GM12878 (cell line): ENCODE measurements at places on chromosomes 2 and 18.

- no peak for DNase-seq
Observed at GRCh38 chr2:128798502-128799283, 480.0 kb upstream of the HS6ST1 start.

- no peak for DNase-seq
Observed at GRCh38 chr18:77012806-77013541, 119.6 kb downstream of the MBP start.

DNA sequence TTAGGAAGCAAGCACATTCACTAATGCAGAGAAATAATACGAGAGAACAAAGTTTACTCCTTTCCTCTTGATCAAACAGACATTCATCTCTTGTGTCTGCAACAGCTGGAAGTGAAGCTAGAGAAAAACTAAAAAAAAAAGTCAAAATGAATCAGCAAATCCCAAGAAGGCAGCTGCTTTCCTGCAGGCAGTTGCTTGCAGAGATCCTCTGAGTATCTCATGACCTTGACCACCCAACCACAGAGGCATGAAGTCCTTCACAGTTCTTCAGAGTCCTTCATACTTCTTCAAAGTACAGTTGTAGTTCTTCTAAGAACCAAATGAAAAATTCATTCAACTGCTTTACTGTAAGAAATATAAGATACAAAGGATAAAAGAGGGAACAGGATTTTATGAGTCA is 97.2 kb upstream of the ACVR1C start:
- DNase-seq = no peak

GRCh38 chr2:75870133-75870532 is 159.4 kb upstream of the GCFC2 start:
- DNase-seq = no peak

- DNase-seq = no peak
Observed at GRCh38 chr2:239693330-239693729, 292.5 kb upstream of the HDAC4 start.

DNA sequence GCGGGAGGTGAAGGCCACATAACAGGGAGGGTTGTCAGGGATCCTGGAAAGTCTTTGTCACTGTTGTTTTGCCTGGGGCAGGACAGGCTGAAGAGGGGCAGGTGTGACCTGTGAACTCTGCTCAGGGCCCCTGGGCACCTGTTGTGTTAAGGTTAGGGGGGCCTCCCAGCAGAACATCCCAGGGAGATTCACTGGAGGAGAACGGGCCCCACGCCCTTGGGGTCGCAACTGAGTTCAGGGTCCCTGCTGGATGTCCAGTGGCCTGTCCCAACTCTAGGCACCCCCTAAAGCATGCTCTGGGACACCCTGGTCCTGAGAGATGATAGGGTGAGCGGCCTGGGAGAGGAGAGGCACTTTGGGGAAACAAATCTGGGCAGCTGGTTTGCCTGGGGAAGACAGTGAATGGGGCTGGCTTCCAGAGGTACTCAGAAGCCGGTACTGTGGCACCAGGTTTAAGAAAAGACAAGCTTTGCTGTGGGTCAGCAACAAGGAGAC is 22.9 kb downstream of the GPR35 start:
- no peak for DNase-seq

- DNase-seq = no peak
Observed at GRCh38 chr2:15693926-15694588, 102.4 kb downstream of the DDX1 start.

DNA sequence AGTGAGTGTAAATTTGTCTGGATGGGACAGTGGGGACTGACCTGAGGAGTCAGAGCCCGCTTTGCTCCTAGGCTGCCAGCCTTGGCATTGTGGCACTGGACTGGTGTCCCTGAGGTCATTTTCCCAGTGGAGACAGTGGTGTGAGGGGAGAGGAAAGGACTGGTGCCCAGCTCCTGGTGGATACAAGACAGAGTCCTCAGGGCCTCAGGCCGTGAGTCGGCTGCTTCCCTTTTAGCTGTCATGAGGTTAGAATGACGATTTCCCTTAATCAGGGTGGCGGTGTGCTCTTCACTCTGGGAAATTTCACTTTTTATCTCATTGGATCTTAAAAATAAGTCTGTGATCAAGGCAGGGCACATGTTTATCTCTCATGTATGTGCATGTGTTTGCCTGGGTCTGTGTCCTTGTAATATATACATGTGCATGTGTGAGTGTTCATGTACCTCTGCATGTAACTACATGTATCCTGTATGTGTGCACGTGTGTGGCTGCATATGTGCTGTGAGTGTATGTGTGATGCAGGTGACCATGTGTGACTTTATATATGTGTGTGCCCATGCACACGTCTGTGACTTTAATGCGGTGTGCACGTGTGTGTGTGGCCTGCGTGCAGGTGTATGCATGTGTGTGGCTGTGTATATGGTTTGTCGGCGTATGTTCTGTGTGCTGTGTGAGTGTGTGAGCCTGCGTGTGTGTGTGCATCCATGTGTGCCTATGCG is 55.7 kb downstream of the GLI2 start:
- no peak for DNase-seq

- DNase-seq = no peak
Observed at GRCh38 chr2:75222527-75222926, 23.2 kb upstream of the TACR1 start.

DNA sequence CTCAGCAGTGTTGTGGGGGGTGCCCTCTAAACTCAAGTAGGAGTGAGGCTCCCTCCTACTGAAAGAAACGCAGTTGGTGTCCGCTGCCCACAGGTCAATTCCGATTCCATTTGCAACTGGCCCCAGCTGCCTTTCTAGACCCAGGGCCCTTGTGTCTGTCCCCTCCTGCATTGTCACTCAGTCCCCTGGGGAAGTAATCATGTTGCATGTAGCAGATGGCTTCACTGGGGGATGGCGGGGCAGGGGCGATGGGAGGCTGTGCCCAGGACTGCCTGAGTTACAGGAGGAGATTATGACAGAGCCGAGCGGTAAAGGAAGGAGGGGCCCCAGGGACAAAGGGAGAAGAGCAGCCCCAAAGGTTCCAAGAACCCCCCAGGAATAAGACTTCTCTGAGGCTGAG is 62.5 kb upstream of the SH3RF3 start:
- DNase-seq = no peak

GRCh38 chr2:24045511-24046508 is 1.4 kb downstream of the WDCP start:
- no peak for DNase-seq

DNA sequence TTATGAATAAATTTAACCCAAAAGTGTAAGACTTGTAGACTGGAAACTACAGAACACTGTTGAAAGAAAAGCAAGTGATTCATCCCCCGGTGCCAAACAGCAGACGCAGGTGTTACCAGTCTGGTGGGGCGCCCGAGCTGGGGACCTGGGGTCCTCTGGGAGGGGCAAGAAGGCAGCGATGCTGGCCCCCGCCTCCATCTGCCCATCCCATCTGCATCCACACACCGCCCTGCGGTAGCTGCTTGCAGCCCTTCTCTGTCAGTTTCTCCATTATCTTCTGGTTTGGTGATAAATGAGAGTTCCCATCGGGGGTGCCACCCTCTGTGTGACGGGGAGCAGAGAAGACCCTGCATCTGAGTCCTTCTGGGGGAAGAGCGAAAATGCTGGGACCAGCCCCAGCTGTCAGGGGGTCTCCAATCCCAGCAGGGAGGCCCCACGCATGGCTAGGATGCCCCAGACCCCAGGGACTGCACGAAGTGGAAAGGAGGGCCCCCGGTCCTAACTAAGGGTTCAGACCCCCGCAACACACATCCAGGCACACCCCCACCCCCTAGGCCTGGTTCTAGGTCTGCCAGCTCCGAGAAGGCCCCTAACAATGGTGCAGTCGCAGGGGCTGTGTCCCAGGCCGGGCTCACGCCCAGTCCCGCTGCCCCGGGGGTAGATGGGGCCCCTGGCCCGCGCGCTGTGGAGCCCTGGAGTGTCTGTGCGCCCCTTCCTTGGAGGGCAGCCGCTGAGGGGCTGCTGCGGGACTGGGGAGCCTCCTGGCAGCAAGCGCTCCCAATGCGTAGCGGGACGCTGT is 686 bp upstream of the RGPD8 start:
- no peak for DNase-seq

DNA sequence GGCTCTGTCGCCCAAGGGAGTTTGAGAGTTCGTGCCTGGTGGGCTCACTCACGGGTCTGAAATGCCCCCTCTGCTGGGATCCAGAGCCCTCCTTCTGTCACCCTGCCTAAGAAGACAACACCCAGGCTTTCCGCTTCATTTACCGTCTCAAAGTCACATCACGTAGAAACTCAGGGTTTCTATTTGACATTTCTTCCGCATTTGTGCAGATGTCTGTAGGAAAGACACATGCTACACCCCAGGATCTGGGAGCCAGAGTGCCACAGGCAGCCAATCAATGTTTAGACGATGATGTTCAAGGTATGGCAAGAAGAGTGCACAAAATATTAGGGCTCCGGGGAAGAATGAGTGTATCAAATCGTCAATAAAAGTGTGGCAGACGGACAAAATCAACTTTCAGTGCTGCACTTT is 24.4 kb upstream of the ACKR3 start:
- DNase-seq = peak; percentile 87

DNA sequence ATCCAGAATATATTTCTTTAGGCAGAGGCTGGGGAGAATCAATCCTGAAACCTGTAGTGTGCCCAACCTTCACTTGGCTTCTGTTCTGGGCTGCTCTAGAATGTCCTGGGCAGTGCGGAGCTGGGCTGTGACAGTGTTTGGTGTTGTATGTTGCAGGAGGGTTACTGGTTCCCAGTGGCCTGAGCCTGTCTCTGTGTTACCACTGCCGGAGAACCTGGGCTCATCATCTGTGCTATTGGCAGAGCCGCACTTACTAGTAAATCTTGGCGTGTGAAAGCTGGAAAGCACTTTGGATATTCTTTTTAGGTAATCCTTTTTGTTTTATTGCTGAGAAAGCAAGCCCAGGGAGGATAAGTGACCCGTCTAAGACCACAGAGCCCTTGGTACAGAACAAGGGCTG is 412.9 kb downstream of the SLC4A3 start:
- no peak for DNase-seq

DNA sequence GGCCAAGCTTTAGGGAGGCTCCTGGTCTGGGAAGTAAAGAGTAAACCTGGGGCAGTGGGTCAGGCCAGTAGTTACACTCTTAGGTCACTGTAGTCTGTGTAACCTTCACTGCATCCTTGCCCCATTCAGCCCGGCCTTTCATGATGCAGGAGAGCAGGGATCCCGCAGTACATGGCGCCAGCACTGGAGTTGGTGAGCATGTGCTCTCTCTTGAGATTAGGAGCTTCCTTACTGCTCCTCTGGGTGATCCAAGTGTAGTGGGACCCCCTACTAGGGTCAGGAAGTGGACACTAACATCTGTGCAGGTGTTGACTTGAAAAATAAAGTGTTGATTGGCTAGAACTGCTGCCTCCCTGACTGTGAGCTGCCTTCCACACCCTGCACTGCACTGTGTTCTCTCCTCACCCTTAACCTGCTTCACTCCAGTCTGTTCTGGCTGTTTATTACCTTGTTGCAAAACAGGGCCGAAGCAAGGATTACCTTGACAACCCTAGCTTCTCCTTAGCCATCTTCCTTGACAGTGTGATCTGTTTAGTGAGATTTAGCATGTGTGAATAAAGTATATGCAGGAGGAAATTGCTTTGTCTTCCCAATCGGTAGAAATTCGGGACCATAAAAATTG is 5.2 kb downstream of the RETREG2 start:
- DNase-seq = no peak

DNA sequence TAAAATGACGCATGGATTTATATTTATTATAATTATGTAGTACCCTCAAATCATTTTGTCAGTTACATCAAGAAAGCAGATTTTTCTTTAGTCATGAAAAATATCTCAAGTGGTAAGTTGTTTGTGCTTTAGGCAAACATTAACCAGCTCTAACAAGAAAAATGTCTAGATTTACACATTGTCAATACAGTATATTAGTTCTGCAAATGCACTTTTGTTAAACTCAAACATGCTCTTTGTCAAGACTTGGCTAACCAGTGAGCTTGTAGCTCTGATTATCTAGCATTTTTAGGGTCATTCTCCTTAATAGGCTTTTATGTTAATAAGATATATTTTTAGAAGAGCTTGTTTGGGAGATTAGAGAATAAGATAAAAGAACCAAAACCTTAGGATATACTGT is 32.7 kb downstream of the SCRN3 start:
- DNase-seq = no peak

DNA sequence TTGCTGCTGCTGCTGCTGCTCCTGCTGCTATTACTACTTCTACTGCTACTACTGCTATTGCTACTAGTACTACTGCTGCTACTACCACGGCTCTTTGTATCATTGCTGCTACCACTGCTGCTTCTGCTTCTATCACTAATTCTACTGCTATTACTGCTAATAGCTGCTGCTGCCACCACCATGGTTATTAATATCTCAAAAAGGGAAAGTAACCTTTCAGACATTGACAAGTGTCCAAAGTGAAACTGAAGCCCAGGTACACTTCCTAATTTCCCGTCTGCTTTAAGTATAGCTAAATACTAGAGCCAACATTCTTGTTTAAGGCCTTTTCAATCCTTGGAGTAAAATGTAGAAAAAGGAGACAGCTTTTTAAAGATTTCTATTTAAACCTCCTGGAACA is 45.4 kb upstream of the EHBP1 start:
- peak; percentile 48 for DNase-seq

DNA sequence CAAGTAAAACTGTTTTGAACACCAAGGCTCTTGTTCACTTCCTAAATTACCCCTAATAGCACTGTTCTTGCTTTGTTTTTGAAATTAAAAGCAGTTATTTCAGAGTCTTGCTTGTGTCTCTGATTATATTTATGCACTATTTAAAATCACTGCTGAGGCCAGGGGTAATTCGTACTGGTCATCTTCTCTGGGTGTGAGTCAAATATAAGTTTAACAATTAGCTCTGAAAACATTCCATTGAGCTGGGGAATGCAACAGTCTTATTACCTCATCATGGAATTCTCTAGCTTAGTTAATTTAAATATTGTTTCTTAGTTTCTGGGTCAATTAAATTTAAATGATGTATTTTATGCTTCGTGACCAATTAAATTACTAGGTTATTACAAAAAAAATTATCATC is 135.0 kb downstream of the MEIS1 start:
- DNase-seq = no peak

- no peak for DNase-seq
Observed at GRCh38 chr2:54083021-54083420, 32.4 kb upstream of the ACYP2 start.
